ENCODE measurements at places on chromosomes 3 and 15.

GRCh38 chr3:115040673-115041286 lies 106.3 kb downstream of the ZBTB20 start:
- no peak for DNase-seq

DNA sequence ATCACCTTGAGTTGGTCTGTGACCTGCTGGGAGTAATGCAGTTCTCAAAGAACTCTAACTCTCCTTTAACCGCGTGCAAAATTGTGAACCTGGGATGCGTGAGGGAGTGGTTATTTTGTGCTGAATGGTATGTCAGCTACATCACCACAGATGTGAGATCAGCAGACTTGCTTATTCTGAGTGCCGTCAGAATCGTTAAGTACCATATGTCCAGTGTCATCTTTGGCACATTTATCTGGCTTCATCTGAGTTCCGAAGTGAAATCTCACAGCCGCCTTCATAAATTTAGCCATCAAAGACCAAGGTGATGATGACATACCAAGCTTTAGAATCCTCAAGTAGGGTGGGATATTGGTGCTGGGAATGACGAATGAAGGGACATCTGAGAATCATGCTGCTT lies 347.2 kb upstream of the TPRG1 start:
- DNase-seq, result no peak

- DNase-seq, result no peak
Measured at GRCh38 chr3:187973977-187974870, 179.7 kb upstream of the LPP start.

GRCh38 chr15:93066224-93066681 lies 22.8 kb downstream of the RGMA start:
- no peak for DNase-seq

GRCh38 chr15:40435023-40435709 lies 5.6 kb upstream of the BAHD1 start:
- no peak for DNase-seq

DNA sequence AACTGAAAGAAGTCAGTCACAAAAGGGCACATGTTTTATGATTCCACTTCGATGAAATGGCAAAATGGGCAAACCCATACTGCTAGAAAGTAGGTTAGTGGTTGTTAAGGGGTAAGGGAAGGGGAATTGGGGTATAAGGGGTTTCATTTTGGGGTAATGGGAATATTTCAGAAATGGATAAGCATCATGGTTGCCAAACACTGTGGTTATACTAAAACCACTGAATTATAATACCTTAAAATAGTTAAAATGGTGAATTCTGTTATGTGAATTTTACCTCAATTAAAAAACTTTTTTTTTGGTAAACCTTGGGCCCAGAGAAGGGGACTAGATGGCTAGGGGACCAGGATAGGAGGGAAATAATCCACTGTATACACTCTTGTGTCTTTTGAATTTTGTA lies 52.3 kb upstream of the BHLHE40 start:
- DNase-seq, result no peak

- peak; percentile 30 for DNase-seq
Measured at GRCh38 chr3:42701371-42702065, 1.1 kb downstream of the HHATL start.

DNA sequence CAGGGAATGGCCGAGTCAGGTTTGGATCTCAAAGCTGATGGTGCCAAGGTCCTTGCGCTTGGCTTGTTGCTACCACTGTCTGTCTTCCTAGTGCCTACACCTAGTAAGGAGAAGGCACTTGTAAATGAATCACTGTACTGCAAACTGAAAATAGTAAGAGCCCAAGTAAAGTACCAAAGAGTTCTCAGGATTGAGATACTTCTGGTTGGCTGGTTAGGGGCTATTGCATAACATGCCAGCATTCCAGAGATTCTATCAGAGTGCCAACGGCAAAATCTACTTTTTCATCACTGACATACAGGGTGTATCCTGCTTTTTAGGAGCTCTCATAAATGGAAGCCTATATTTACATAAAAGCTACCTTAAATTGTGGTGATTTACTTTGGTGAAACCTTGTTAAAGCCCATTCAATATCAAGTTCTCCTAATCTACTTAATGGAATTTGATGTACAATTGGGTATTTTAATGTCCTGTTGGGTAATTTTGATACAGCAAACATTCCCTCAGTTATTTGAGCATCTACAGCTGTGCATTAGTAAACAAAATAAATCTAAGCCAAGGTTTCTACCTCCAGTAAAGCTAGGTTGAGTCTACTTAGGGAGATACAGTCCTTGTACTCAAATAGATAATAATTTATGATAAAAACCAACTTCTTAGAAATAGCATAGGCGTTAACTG lies 30.7 kb upstream of the CHD2 start:
- no peak for DNase-seq

- DNase-seq, result no peak
Measured at GRCh38 chr3:64903006-64903405, 215.2 kb upstream of the ADAMTS9 start.

GRCh38 chr3:99875929-99876841 lies 58.5 kb downstream of the CMSS1 start:
- peak; percentile 46 for DNase-seq

GRCh38 chr15:62428851-62429598 lies 263.9 kb upstream of the C2CD4B start:
- no peak for DNase-seq

DNA sequence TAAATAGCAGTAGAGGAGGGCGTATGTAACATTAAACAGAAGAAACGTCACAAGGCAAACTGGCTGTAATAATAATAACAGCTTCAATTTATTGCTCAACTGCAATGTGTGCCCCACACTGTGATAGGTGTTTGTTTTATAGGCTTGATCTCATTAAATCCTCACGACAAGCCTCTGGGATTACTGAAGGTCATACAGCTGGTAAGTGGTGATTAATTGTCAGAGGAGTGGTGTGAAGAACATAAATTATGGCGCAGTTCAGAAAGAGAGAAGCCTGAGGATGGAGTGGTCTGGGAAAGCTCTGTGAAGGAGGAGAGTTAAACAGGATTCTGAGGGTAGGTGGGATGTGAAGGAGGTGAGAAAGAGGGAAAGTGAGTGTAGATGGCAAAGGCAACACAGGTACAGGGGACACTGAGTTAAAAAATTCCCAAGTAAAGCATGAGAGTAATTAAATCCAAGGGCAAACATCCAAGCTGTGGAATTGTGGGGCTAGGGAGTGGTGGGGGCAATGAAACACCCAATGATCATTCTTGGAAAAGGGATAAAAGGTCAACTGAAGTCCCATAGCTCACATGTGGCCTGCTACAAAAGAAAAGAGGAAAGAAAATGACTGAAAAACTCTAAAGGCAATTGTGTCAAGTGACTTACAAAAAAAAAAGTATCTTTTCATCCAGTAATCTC lies 16.5 kb upstream of the GLCE start:
- DNase-seq, result no peak

DNA sequence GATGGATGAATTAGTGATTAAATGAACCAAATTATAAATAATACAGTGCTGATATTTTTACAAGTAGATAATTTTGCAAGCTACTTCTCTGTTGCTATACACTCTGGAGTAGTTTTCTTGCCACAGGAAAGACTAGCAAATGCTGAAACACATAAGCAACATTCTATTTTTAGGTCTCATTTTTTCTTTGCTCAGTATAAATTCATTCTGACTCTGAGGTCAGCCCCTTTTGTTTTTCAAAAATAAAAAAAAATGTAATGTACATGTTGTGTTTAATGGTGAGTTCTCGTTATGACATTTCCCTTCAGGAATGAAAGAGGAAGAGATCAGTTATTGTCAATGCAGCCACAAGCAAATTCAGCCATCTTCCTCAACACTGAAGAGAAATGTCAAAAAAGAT lies 24.9 kb downstream of the GJD2 start:
- no peak for DNase-seq

DNA sequence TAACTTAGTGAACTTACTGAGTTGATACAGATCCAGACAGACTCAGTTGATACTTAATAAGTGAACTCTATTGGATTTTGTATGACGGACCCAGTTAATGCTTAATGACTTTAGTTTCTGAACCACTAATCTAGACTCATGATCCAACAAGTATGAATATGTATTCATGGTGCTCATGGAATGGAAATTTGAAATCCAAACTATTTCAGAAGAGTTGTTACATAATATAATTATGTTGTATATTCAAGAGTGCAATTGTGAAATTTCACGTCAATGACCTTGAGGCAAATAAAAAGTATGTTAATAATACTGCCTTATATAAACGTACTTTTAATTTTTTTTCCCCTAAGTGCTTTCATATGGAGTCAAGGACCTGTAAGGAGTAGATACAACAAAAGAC lies 78.8 kb downstream of the THRB start:
- DNase-seq, result no peak

GRCh38 chr3:16114429-16114828 lies 60.1 kb upstream of the GALNT15 start:
- no peak for DNase-seq

GRCh38 chr3:127090218-127091160 lies 102.4 kb upstream of the PRR23E start:
- no peak for DNase-seq

DNA sequence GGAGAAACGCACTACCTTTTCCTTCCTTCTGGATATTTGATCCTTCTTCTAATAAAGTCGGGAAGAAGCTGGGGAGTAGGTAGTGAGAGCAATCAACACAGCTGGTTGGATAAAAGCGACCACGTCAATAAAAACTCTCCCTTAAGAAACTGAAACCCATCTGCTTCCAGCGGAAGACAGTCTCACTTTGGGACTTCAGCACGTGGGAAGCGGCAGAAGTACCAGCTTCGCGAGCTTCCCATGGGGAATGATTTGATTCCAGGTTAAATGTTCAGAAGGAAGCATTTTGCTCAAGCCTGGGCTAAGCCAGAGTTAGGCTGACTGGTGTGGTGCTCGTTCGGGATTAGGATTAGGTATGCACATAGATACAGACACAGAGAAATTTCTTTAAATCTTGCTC lies 262.3 kb upstream of the LYSMD4 start:
- no peak for DNase-seq

DNA sequence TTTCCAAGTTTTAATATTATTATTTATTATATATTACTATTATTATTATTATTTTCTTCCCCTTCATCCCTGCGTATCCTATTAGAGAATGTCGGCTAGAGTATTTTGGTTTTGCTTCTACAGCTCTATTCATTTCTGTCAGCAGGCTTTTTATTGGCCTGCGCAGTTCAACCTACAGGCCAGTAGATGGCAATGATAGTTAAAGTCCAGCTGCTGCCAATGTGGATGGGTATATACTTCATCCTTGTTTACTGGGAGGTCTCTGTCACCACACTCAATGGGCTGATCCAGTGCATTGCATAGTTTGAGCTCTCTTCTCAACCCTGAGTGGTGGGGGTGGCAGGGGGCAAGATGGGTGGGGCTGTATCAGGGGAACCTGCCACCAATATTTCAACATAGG lies 799.8 kb downstream of the NSUN3 start:
- DNase-seq, result no peak

- DNase-seq, result no peak
Measured at GRCh38 chr3:30421266-30421665, 185.1 kb upstream of the TGFBR2 start.

Data from stimulated activated CD4-positive, alpha-beta T cell treated with anti-CD3 and anti-CD28 coated beads, Interleukin-15, amount 100 ng/mL, for 1 hour (primary cell).